Activated T-helper 17 cell treated with anti-CD3 and anti-CD28 coated beads, Interleukin-2, amount 50 U/mL, for 72 hours (primary cell): ENCODE measurements at places on chromosomes 1 and 21. TPM values are rescaled to one million over a fixed set of nuclear protein-coding genes. Genes with fewer than 3 reads are reported as not detected.

- no peak for ATAC-seq
Observed at GRCh38 chr1:176604461-176604860, 141.5 kb downstream of the PAPPA2 start.

DNA sequence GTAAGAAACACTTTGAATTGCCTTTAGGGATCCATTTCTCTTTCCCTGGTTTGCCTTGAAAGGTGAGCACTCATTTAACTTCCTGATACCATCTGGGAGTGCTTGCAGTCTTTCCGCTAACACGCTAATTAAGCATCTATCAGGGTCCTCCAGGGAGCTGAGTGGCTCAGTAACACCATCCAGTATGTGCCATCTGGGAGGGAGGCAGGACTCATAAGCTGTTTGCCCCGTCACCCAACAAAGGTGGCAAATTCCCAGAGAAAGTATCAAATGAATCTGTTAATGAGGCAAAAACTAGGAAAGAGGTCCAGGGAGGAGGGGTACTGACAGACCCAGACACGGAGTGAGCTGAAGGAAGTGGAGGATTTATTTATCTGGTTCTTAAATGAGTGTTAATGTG is 430.9 kb downstream of the HLX start:
- no peak for ATAC-seq

GRCh38 chr1:27564710-27565649 is 39.0 kb downstream of the AHDC1 start:
- ATAC-seq, result no peak

GRCh38 chr1:212710566-212710965 is 10.9 kb upstream of the BATF3 start:
- ATAC-seq, result no peak

- ATAC-seq, result no peak
Observed at GRCh38 chr1:172359491-172359999, 60.9 kb upstream of the C1orf105 start.

The CTSE gene
- total RNA-seq, result not detected

The PPFIA4 gene
- total RNA-seq, result 244 TPM

The SIM2 gene
- total RNA-seq, result 4.2 TPM

The CAPZA1 gene
- 284 TPM for total RNA-seq

The AIRE gene
- not detected for total RNA-seq

The TINAGL1 gene
- total RNA-seq, result not detected
